H4 (cell line): ENCODE measurements at places on chromosomes 4 and X. TPM values are rescaled to one million over a fixed set of nuclear protein-coding genes. Genes with fewer than 3 reads are reported as not detected.

DNA sequence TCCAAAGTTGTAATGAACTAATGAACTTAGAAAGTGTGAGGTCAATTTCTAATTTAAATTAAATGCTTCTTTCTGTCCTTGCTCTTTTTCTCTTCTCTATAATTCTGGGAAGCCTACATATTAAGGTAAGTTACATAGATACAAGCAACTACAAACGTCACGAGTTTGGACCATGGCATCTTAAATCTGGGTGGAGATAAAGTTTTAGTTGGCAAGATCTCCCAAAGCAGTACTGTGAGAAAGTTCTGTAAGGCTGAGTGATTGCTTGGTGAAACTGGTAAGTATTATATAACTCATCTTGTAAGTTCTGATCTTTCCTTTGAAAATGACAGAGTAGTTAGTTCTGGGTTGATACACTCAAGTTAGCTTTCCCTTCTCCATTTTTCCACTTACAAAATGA lies 125.7 kb upstream of the CBR4 start:
- no peak for DNase-seq

GRCh38 chr4:113756005-113756410 lies 5.5 kb downstream of the CAMK2D start:
- peak; percentile 26 for DNase-seq

DNA sequence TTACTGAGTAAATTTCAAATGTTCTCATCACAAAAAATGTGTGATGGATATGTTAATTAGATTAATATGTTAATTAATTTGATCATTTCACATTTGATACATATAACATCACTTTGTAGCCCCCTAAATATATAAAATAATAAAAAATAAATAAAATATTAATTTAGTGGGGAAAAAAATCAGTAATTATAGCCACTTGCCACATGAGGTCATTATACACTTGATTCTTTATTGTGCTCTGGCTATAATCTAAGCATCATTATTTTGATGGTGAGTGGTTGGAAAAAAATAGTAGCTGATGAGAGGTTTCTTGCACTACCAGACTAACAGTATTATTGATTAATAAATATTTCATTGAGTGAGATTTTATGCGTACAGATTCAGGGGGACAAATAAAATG lies 57.4 kb downstream of the DCK start:
- no peak for DNase-seq

CACNA1F gene
- total RNA-seq: not detected in 2 replicates

DNA sequence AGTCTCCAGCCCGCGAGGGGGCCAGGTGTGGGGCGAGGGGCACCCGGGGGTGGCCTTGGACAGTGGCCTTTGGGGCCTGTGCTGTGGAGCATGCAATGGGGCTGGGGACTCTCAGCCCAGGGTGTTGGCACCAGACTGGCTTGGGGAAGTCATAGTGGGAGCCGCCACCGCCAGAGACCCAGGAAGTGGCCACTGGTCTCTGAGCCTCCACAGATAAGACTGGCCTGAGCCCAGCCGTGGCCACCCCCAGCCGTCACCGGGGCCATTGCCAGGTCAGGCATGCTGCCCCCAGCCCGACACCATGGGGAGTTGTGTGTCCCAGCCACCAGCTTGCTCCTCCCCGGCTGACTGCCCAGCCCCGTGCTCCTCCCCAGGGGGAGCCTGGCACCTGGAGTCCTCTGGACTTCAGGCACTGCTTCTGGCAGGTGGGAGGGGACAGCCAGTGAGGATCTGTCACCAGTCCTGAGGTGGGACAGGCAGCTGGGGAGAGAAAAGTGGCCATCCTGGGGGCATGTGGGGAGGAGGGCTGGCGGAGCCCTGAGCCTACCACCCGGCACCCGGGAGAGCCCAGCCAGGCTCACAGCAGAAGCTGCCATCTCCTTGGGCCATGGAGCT lies 32.5 kb downstream of the TACC3 start:
- no peak for DNase-seq

- DNase-seq: peak; percentile 25
These were observed 45.1 kb downstream of the IGFBP7 start for GRCh38 chr4:57064811-57065711.

DNA sequence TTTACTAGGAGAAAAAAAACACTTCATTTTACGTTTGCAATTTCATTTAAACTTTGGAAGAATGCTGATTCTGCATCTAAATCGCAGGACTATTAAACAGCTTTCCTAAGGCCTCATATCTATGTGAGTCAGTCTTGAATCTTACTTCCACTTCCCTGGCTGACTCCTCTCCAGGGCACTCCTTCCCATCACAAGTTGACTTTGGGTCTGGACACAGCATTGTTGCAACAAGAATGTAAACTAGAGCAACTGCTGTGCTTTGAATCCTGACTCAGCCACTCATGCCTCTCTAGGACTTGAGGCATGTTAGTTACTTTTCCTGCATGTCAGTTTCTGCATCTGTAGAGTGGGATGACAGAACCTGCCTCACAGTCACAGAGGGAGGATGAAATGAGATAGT lies 413.8 kb downstream of the FAT4 start:
- peak; percentile 81 for DNase-seq

HTR2C gene
- total RNA-seq: not detected in 2 replicates

GRCh38 chr4:79211490-79211889 lies 114.4 kb downstream of the NAA11 start:
- no peak for DNase-seq

DNA sequence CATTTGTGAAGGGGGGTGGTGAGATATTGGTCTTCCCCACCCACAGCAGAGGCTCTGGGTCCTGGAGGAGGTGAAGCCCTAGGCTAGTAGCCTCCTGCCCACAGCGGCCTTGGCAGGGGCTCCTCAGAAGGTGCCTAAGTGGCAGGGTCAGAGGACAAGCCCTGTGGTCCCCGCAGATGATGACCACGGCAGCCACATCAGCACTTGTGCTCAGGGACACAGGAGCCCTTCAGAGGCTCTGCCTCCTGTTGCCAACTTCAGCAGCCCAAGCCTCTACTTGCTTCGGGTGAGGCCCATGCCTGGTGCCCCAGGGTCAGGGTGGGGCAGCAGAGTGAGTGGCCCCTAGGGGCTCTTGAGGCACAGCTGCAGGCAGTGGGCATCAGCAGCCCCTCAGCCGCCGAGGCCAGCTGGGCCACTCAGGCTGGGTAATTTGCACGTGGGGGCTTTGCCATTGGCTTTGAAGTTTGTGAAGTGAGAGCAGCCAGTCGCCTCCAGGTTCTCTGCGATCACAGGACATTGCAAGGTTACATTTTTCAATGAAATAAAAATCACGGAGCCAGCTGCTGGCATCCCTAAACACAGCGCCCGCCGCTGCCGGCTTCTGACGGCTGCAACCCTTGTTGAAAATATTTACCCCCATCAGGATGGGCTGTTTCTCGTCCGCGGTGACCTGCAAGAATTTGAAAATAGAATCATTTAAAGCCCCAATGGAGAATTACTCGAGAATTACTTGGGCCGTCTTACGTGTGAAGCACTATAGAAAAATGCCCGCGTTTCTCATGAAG lies 108.5 kb downstream of the HMX1 start:
- DNase-seq: no peak

DCAF4L1 gene
- 0.14 TPM in 1 of 2 replicates, not detected in the other for total RNA-seq

DNA sequence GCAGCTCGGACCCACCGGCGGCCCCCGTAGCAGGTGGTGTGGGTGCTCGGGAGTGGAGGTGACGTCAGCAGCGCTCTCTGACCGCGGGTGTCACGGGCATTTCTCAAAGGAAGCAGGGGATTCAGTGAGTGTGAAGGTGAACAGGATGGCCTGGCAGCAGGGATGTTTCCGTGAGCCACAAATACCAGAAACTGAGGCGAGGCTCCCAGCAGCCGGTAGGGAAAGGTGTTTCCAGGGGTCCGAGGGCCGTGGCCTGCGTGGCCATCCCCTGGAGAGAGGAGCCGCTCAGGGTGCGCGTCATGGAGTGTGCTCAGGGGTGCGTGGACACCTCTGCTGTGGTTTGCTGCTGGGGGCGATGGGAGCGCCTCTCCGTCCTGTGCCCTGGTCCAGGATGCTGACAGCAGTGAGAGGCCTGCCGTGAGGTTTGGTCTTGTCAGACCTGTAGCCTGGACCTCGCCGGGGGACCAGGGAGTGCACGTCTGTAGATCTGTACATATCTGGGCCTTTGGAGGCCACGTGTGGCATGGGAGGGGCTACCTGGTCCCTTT lies 10.2 kb upstream of the HGFAC start:
- no peak for DNase-seq

DNA sequence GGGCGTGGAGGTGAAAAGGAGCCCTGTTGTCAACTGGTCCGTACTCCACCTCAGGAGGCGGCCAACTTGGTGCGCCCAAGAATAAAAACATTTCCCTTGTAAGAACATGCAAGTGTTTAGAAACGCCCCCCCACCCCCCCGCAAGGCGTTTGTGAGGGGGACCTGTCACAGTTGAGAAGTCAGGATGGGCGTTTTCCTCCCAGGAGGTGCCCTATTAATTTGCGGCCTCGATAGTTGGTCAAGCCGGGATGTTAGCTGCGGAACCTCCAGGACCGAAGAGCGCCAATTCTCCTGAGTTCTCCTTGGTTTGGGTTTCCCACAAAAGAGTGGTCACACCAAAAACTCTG lies 651 bp upstream of the SAP30 start:
- DNase-seq: no peak

APELA gene
- 0.04 and 0.10 TPM in 2 replicates for total RNA-seq

GRCh38 chr4:108080747-108081146 lies 88.0 kb downstream of the LEF1 start:
- DNase-seq: no peak

GRCh38 chr4:122364700-122365404 lies 14.0 kb upstream of the ADAD1 start:
- DNase-seq: no peak

GPR173 gene
- total RNA-seq: 0.72 and 1.7 TPM in 2 replicates

DNA sequence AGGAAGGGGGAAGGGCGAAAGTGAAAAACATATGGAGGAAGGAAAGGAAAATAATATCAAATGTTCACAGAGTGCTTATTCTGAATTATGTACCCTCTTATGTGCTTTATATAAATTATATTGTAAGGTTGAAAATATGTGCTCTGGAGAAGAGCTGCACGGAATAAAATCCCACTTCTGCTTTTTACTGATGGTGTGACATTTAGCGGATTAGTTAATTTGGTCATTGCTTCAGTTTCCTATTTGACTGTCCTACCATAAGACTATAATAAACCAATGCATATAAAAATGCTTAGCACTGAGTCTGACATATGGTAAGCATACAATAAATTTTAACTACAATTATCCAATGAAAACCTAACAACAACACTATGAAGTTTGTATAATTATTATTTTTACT lies 86.2 kb downstream of the NPFFR2 start:
- DNase-seq: no peak

DNA sequence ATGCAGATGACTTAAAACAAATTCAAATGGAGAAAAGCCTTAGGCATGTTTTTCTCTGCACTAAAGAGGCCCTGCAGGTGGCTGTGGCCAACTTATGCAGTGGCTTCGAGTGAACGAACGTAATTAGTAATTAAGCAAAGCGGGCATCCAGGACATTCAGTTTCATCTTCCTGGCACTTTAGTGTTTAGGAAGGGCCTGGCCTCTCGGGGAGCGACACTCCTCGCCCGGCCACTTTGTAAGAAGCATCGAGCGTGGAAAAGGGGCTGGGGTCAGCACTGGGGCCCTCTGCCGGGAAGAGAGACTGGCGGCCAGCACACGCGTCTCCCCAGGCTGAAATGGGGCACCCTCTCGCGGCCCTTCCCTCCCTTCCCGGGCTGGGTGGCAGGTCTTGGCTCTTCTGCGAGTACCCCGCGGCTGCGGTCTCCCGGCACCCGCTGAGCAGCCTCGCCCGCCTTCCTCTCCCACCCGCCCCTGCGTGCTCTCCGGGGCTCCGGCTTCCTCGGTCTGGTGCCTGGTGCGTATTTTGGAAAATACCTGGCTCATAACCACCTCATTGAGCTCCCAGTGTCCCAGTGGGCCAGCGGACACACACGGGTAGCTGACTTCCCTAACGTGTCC lies 677 bp upstream of the CYP4V2 start:
- peak; percentile 9 for DNase-seq

GYPE gene
- not detected in 2 replicates for total RNA-seq

RHOXF1 gene
- not detected in 2 replicates for total RNA-seq

DNA sequence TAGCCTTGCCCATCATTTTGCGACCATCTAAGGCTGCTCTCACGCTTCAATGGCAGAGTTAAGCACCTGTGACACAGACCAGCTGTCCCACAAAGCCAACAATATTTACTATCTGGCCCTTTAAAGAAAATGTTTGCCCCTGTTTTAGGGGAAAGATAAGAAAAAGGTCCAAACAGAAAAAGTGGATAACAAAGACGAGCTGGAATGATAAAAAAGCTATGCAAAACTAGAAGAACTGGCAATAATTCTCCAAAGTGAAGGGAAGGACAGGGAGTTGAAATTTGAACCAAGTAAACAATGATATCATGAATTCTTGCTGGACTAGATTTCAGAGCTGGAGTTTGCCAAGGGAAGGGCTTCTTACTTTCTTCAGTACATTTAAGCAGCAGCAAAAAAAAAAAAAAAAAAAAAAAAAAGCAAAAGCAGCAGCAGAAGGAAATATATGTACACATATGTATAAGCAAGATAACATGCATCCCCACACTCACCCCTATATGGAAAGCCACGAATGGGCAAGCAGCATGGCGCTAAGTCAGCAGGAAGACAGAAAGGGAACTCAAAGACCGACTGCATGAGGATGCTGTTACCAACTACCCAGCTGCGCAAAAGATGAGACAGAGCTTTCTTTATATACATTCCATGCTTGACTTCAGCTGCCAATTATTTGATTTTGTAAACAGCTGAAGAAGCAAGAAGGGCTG lies 12.5 kb downstream of the TRAPPC2 start:
- no peak for DNase-seq

GC gene
- total RNA-seq: not detected in 2 replicates

GRCh38 chr4:73053974-73054480 lies 15.5 kb downstream of the COX18 start:
- no peak for DNase-seq

GRCh38 chrX:23908219-23909004 lies 606 bp downstream of the CXorf58 start:
- DNase-seq: no peak

DNA sequence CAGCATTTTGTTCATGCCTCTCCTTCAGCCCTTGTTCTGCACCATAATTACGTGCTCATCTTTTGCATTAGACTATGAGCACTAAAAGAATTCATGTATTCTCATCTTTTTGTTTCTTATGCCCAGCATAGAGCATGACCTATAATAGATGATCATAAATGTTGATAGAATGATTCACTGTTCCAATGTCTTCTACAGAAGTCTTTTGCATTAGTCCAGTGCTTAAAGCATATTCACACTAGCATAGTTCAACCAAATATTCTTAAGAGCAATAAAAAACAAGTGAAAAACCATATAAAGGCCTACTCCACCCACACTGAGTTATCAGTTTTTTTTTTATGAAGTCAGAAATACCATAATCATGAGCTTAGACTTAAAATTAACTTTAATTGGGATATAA lies 36.5 kb upstream of the SLC10A4 start:
- no peak for DNase-seq

KLF8 gene
- total RNA-seq: 0.12 TPM in 1 of 2 replicates, not detected in the other

DNA sequence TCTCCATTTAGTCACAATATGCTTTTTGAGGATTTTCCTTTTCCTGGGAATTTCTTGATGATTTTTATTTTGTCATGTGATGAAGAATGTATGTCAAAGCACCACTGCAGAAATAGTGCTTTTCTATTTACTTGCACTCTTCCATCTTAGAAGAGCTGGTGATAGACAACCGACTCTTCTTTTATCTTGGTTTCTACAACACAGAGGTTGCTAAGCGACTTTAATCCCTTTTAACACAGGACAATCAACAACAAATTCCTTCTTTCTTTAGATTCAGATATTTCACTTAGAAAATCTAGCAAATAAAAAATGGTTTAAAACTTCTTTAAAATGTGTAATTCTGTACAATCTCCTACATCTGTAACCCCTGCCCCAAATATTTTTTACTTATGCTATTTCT lies 34.6 kb downstream of the TET2 start:
- no peak for DNase-seq

GRCh38 chr4:77286906-77287305 lies 129.9 kb downstream of the CCNG2 start:
- no peak for DNase-seq
